ENCODE measurements at places on chromosomes 1 and 21.

GRCh38 chr1:45518910-45519309 lies 2.8 kb downstream of the PRDX1 start:
- DNase-seq = no peak

GRCh38 chr1:14055442-14056223 lies 355.6 kb downstream of the PRDM2 start:
- no peak for DNase-seq

DNA sequence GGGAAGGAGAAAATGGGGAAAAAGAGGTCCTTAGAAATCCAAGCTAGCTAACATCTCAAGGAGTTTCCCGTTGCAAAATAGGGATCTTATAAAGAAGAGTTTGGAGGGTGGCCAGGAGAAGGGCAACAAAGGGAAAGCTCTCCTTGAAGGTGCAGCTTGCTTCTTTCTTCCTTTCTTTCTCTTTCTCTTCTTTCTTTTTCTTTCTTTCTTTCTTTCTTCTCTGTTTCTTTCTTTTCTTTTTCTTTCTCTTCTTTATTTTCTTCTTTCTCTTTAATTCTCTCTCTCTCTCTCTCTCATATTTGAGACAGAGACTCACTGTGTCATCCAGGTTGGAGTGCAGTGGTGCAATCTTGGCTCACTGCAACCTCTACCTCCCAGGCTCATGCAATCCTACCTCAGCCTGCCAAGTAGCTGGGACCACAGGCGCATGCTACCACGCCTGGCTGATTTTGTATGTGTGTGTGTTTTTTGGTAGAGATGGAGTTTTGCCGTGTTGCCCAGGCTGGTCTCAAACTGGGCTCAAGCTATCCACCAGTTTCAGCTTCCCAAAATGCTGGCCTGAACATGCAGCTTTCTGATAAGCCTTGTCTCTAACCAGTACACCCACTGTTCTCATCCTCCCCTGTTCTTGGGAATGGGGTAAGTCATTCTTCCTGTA lies 44.4 kb downstream of the RNF11 start:
- no peak for DNase-seq

- DNase-seq = no peak
Observed at GRCh38 chr1:175628548-175629317, 114.7 kb downstream of the TNR start.

DNA sequence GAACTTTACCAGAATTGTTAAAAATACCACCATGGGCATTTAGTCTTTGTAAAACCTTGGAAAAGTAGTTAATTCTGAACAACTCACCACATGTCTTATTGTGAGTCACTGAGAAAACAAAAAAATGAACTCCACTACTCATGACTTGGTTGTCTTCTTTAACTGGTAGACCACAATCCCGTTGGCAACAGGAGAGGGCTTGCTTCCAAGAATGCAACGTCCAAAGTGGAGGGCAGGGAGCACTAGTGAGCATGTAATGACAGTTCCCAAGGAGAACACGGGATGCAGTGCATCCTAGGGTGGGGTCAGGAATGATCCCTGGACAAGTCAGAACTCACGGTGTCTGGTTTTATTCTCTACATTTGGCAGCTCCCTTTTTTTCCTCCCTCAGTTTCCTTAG lies 15.2 kb upstream of the HMCN1 start:
- no peak for DNase-seq

DNA sequence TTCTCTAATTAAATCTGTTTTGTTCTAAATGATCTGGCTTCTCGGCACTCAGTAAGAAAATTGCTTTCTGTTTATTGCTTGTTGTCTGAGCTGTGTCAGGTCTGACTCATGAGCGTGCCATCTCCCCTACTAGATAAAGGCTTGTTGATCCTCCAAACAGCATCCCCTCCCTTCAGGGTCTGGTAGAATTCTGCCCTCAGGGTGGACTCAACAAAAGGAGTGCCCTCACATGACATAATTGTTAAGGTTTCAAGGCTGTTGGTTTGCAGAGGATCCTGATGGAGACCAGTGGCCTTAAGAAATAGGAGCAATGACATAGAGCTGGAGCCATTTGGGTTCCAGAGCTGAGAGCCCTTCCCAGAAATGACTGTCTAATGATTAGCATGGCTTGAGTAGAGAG lies 36.0 kb upstream of the ATP2B4 start:
- DNase-seq = no peak

- no peak for DNase-seq
Observed at GRCh38 chr1:248751635-248752034, 3.9 kb downstream of the LYPD8 start.

DNA sequence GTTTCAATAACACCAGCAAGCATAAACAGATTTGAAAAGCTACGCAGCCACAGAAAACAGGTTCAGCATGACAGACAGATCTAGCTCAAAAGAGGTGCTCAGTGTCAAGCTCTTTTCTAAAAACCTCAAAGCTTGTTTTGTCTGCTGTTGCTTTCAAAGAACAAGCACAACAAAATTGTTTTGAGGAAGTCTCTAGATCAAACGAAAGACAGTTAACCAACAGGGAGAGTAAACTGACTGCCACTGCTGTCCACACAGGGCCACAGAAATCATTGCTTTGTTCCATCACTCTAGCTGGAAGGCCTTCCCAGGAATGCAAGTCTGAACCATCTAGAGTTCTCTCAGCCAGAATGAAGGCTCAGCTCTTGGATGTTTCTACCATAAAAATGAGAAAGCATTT lies 12.8 kb downstream of the APP start:
- no peak for DNase-seq

DNA sequence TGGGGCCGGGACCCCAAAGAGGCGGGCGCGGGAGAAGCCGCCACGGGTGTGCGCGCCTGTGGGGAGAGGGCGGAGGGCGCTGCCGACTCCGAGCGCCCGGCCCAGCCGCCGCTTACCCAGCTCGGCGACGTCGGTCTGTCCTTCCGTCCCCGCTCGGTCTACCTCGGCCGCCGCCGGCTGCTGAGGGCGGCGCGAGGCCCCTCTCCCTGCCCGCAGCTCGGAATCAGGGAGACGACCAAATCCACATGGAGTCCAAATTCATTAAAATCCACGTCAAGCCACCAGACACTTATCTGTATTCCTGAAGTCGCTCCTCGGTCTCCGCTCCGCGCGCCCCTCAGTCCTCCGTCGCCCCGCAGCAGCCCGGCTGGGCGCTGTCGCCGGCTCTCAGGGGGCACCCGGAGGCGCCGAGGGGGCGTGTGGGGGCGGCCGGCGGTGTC lies 637 bp downstream of the PLXNA2 start:
- DNase-seq = no peak

DNA sequence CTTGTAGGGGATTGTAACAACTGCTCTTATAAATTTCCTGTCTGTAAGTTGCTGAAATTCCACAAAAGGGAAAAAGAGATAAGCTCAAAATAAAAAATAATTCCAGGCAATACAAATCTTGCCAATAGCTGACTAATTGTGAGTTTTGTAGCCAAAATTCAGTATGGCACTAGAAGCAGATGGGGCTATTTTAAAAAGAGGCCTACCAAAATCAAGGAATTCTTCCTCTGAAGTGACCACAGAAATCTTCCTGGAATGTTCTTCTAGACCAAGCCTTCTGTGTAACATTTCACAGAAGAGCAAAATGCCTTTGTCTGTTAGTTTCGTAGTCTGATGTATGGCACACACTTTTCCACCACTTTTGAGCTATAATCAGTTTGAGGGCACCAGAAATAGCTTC lies 127.6 kb downstream of the CYYR1 start:
- DNase-seq = no peak

- DNase-seq = no peak
Observed at GRCh38 chr1:58442114-58442513, 104.4 kb downstream of the OMA1 start.

GRCh38 chr21:39319251-39319756 lies 5.9 kb upstream of the BRWD1 start:
- DNase-seq = no peak

- DNase-seq = no peak
Observed at GRCh38 chr1:66197120-66197519, 336.8 kb upstream of the SGIP1 start.

GRCh38 chr1:188394677-188395076 lies 1565.9 kb downstream of the PLA2G4A start:
- DNase-seq = no peak

- no peak for DNase-seq
Observed at GRCh38 chr1:112255080-112255479, 140.9 kb upstream of the CTTNBP2NL start.

GRCh38 chr1:157356601-157357000 lies 195.7 kb downstream of the FCRL5 start:
- DNase-seq = no peak

GRCh38 chr1:28297826-28298225 lies 31.0 kb upstream of the MED18 start:
- no peak for DNase-seq

DNA sequence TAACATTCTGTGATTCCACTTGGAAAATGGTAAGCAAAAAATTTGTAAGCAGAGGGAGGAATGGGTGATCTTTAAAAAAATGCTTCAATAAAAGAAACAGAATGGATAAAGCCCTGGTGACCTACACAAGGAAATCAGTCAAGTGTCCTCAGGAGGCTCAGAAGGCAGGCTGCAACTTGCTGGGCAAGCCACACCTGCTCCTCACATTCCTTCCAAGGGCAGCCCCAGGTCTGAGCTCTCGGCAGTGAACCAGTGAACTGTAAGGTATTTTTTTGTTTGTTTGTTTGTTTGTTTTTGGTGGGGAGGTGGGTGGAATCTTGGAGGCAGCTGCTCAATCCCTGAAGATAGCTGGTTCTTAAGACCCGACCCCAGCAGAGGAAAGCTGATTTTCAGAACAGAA lies 4.4 kb downstream of the TACSTD2 start:
- DNase-seq = no peak

GRCh38 chr1:85342207-85342606 lies 65.8 kb upstream of the BCL10 start:
- DNase-seq = no peak

DNA sequence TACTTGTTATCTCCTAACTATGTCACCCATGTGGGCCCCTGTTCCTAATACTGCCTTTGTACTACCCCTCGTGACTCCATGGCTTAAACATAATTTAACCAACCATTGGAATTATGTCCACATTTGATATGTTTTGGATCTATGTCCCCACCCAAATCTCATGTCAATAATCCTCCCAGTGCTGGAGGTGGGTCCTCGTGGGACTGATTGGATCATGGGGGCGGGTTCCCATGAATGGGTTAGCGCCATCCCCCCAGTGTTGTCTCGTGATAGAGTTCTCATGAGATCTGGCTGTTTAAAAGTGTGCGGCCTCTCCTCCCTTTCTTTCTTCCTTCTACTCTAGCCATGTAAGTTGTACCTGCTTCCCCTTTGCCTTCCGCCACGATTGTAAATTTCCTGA lies 9.8 kb downstream of the CBR1 start:
- no peak for DNase-seq

DNA sequence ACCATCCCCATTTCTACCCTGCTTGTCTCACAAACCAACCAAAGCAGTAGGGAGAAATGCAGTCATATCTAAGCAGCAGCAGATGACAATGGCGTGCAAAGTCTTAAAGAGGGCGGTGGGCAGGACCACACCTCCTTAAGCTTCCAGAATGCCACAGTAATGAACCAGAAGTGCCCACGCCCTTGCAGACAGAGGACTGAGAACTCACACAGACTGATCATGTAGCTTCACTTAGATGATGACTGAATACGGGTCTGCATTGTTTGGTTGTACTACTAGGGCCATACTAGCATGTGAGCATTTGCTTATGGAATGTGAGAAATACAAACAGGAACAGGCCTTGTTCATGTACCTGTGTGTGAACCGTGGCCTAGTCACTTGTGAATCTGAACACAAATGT lies 246.0 kb downstream of the RPS6KC1 start:
- DNase-seq = no peak

GRCh38 chr1:8061210-8061609 lies 35.1 kb upstream of the ERRFI1 start:
- DNase-seq = no peak

GRCh38 chr1:241678536-241678935 lies 26.5 kb downstream of the WDR64 start:
- no peak for DNase-seq

DNA sequence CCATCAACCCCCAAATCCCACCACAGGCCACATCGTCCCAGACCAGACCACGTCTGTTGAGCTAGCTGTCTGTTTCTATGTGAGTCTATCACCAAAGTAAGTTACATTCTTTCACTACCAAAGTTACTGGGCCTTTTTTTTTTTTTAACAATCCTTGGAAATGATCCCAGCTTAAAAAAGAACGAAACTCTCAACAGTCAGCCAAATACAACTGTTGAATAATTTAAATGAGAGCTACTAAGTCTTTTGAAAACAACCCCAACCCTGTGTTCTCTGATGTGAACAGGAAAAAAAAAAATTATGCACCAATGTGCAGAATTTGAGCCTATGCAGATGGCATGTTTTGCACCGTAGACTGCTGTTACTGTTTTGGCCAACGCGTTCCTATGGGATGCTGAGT lies 134.0 kb upstream of the ETS2 start:
- no peak for DNase-seq

- DNase-seq = no peak
Observed at GRCh38 chr1:235855811-235856429, 10.8 kb downstream of the LYST start.

GRCh38 chr1:44651069-44651468 lies 23.2 kb downstream of the TMEM53 start:
- no peak for DNase-seq

GRCh38 chr1:151834239-151834638 lies 2.6 kb upstream of the RORC start:
- DNase-seq = no peak

DNA sequence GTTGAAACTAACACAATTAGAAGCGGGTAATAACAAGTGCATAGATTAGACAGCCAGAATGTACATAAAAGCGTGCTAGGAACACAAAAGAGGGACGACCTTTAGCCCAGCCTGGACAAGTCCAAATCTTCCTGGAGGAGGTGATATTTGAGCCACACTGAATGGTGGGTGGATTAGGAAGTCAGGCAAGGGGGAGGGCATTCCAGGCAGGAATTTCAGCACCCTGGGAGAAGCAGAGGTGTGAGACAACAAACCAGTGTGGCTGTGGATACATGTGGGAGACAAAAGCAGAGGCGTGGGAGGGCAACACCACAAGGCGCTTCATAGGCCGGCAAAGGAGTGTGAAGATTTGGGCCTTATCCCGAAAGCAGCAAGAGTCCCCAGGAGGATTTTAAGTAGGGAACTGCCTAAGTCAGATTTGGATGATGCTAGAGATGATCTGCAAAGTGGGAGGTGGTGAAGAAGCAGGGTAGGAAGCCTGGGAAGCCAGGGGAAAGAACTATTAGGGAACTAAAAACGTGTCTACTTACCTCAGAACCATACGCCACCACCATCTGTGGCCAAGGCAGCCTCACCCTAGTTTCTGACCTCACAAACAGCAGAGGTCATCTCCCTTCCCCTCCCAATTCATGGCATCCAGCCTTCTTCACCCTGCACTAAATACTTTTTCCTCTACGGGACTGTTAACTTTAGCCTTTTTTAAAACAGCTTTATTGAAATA lies 81.8 kb downstream of the GLUL start:
- DNase-seq = no peak

Measured in CD4-positive, alpha-beta T cell treated with Interleukin-15 for 4 hours (primary cell).